ENCODE measurements at places on chromosomes 7 and 10.

DNA sequence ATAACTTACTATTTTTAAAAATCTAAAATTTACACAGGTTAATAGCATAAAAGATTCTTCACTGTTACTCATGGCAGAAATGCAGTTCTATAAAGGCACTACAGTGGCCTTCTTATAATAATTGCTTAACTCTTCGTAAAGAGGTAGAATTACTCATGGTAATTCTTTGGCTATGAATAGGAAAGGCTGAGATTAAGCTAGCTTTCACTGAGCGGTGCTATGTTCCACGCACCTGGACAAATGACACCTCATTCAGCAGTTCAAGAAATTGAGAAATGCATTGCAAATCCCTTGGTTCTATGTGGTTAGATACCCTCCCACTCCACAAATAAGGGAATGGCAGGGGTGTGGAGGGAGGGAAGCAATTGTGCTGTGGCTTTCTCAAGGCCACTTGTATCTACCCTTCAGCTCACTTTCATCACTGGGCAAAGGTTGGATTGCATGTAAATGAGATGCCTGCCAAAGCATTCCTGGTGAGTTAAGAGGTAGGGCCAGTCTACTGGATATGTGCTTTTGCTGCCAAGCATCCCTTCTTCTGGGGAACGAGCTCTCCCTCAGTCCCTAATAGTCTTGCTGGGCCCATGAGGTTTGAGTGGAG is 210.9 kb downstream of the TEX36 start:
- DNase-seq: no peak

- DNase-seq: no peak
These were observed 60.1 kb downstream of the LANCL2 start for GRCh38 chr7:55425141-55425752.

GRCh38 chr7:91957823-91958222 is 17.2 kb downstream of the AKAP9 start:
- DNase-seq: no peak

DNA sequence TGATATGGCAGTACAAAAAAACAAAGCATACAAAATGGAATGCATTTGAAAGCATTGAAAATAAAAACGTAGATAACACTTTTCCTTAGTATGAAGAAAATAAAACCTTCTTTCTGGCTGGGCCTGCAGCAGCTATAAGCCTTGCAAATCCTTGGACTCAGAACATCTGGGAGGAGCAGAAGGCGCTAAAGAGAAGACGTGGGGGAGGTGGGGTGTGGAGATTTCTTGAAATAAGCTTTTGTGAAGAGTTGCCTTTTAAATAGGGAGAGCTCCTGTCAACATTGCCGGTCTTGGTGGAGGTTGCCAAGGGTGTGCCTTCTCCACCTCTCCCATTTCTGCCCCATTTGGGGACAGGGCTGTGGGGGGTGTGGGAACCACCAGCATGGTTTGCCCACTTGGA is 128.7 kb downstream of the TMEM178B start:
- no peak for DNase-seq

DNA sequence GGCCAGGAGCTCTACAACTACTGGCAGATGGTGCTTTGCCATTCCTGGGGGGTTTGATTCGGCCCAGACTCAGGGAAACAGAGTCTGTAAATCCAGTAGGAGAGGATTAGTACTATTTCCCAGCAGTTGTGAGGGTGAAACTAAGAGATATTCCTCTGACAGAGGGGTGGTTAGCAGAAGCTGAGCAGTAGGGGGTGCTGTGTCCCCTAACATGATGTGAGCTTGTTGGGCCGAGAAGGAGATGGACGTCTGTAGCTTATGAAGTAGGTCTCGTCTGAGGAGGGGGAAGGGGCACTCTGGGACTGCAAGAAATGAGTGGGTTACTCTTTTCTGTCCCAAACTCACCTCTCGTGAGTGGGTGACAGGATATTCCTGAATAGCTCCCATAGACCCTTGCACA is 179.2 kb upstream of the MBL2 start:
- peak; percentile 74 for DNase-seq

- DNase-seq: no peak
These were observed 66.4 kb downstream of the HK1 start for GRCh38 chr10:69344591-69345252.

GRCh38 chr10:68184546-68184945 is 47.4 kb downstream of the ATOH7 start:
- peak; percentile 44 for DNase-seq

- no peak for DNase-seq
These were observed 6.0 kb downstream of the TAS2R40 start for GRCh38 chr7:143227806-143228205.

- no peak for DNase-seq
These were observed 297.3 kb downstream of the EXOC4 start for GRCh38 chr7:133550145-133550544.

GRCh38 chr10:61822781-61823230 is 78.7 kb upstream of the ARID5B start:
- DNase-seq: no peak

GRCh38 chr10:18699849-18700840 is 40.9 kb downstream of the ARL5B start:
- no peak for DNase-seq

- no peak for DNase-seq
These were observed 409.4 kb downstream of the GATA3 start for GRCh38 chr10:8463853-8464252.

DNA sequence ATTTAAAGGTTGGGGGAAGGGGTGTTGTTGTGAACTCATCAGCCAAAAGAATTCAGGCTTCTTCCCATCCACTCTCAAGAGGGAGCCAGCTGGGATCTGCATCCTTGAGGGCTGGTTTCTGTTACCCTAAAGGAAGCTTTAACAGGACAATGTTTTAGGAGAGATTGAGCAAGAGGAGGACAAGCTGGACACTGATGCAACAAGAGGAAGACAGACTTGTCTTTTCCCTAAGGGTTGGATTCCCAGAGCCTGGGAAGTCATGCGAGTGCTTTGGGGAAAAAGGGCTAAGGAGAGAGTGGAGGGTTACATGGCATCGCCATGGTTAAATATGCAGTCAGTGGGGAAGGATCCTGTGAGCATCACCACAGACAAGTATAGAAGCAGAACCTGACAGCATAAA is 47.6 kb upstream of the PDE1C start:
- no peak for DNase-seq

DNA sequence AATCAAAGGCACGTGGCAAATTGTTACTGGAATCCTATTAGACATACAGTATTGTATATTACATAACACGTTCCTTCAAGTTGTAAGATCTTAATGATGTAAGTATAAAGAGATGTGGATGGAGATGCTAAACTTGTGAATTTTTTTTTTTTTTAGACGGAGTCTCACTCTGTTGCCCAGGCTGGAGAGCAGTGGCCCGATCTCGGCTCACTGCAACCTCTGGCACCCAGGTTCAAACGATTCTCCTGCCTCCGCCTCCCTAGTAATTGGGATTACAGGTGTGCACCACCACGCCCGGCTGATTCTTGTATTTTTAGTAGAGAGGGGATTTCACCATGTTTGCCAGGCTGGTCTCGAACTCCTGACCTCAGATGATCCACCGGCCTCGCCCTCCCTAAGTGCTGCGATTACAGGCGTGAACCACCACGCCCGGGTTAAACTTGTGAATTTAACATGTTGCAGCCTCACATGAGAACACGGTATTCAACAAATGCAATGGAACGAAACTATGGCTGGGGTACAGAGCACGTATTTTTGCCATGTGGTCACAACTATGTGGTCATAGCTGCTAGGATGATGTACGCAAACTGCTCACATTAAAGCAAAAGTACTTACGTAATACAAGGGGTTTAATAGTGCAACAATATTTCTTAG is 818 bp upstream of the SUPV3L1 start:
- DNase-seq: no peak

- no peak for DNase-seq
These were observed 20.2 kb upstream of the SEM1 start for GRCh38 chr7:96729820-96730219.

DNA sequence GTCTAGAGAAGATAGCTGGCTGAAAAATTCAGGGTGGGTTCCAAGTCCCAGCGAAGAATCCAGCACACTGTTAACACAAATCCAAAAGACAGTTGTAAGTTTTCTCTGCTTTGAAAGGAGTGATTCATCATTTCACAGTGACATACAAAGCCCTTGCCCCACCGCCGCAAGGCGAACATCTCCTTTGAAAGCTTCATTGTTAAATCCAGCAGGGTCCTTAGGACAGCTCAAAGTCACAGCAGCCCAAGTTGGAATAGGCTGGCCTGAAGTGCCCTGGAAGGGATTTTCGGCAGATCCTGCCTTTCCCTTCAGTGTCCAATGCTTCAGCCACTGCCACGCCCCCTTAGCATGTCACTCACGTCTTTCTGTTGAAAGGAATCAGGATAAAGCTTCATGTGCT is 526.1 kb downstream of the CALN1 start:
- no peak for DNase-seq

GRCh38 chr7:30764030-30764975 is 6.9 kb upstream of the MINDY4 start:
- no peak for DNase-seq

- no peak for DNase-seq
These were observed 40.2 kb upstream of the ATP6V0A4 start for GRCh38 chr7:138838166-138838565.

DNA sequence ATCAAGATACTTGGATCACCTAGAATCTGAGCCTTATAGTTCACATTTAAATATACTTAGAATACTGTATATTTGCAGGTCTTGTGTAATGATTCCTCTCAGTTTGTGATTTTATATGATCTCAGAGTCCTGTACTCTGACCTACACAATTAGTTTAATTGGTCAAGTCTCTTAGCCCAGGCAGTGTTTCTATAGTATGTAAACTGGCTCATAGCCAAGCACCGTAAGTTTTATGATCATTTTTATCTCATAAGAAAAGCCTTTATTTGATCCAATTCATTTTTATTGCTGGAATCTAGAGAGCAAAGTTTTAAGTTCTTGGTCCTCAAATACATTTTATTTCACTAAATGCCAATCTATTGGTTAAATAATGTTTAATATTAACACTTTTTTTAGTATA is 242.2 kb downstream of the MALRD1 start:
- no peak for DNase-seq

GRCh38 chr7:63057265-63057664 is 941.4 kb upstream of the ZNF722 start:
- no peak for DNase-seq

DNA sequence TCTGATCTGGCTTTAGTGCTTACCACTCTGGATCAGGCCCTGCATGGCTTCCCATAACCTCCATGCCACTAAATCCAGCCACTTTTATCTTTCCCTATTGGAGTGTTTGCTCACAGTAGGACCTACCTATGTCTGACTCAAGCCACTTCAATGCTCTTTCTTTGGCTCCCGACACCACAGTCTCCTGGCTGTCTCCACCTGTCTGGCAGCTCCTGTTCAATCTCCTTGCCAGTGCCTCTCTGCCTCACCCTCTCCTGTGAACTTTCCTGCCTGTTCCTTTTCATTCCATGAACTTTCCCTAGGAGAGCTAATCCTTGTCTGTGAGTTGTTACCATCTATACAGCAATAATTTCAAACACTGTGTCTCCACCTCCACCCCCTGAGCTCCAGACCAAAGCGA is 82.6 kb upstream of the UCN3 start:
- no peak for DNase-seq

DNA sequence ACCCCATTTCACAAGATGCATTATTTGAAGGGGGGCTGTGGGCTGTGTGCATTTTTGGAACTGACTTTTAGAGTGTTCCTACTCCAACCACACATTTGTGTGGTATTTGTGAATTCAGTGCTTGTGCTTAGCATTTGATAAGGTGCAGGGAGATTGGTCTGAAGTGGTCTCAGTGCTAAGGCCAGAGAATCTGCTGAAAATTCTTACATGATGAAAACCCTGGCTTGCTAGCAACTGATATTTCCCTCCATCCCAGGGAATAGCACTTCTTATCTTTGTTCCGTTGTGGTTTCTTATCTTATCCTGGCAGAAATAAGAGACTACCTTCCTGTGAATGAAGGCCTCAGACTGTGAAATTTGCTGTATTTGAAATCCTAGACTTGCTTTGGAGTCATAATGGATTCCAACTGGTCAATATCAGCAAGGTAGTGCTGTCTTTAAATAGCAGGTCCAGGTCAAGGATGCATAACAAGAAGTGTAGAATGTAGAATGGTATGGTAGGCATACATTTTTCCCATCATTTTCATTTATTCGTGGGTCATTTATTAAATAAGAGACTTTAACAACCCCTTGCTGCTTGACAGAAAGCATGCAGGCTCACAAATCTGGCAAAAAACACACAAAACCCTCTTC is 986.9 kb downstream of the REEP3 start:
- DNase-seq: no peak

- no peak for DNase-seq
These were observed 56.0 kb upstream of the MACROH2A2 start for GRCh38 chr10:69996611-69997010.

DNA sequence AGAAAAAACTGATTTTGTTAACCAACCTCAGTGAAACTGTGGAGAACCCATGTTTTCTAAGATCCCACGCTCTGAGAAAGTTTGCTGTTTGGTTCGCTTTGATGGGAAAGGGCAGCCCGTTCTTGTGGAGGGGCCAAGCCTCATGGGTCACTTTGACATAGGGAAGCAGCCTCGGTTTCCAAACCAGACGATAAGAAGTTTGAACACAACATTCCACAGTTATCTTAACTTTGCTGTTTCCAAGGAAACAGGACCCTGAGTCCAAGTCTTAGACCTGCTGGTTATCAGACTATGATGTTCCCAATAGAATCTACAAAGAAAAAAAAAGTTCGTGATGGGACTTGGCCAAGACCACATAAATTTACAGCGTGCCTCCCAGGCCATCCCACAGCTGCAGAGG is 182.3 kb downstream of the NRP1 start:
- DNase-seq: no peak

DNA sequence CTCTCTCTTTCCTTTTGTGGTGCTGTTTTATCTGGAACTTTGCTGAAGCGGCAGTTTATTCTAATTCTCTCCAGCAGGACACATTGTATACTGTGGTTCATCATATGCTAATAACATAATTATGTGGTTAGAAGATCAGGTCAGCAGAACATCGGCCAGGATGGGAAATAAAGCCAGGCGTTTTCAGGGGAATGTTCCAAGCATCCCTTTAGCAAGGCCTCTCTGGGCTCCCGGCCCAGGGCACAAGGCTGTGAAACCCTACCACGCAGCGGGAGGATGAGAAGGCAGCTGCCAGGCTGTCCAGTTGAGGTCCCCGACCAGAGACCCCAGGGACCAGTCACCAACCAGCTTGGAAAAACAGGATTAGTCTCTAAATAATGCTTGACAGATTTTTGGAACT is 112.2 kb upstream of the GALNT17 start:
- no peak for DNase-seq

GRCh38 chr10:94349327-94349726 is 13.4 kb downstream of the NOC3L start:
- DNase-seq: no peak

GRCh38 chr10:74194999-74195398 is 44.0 kb downstream of the ADK start:
- no peak for DNase-seq
